ENCODE measurements at places on chromosomes 1 and 21.

DNA sequence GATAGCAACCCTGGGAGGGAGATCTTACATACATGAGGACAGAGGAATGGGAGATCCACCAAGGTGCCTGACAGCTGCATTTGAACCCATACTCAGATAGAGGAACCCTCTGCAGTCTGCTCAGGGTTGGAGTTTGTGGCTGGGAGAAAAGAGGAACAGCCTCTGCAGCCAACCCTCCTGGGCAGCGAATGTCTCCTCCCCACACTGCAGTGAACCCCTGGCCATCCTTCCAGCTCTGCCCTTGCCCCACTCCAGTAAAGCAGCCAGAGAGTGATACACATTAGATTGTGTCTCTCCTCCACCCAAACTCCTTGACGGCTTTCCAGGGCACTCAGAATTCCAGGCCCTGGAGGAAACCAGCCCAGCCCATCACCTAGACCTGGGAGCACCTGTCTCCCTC lies 137.7 kb downstream of the RUNX1 start:
- DNase-seq, result no peak

GRCh38 chr1:22253012-22253790 lies 110.3 kb upstream of the WNT4 start:
- DNase-seq, result no peak

DNA sequence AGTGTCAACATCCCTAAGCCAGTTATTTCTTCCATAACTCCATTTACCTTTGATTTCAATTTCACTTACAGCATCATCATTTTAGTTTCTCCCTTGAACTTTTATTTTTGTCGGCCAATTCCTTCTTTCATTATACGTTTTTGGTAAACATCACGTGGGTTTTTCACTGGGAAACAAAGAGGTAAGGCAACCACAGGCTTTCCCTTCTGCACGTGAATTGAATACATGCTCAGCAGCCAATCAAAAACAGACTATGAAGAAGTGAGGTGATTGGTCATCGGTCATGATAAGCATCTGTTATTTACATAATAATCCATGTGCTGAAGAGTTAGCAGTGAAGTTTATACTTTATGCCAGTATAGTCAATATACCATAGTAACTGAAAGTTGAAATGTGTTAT lies 98.7 kb downstream of the NCAM2 start:
- DNase-seq, result no peak

GRCh38 chr1:166903232-166903631 lies 27.2 kb upstream of the TADA1 start:
- DNase-seq, result no peak

- DNase-seq, result peak; percentile 48
Observed at GRCh38 chr1:36384542-36385409, 948 bp downstream of the STK40 start.

GRCh38 chr1:119712342-119713038 lies 756 bp downstream of the PHGDH start:
- peak; percentile 58 for DNase-seq

GRCh38 chr1:46152016-46152415 lies 19.6 kb upstream of the PIK3R3 start:
- DNase-seq, result no peak

DNA sequence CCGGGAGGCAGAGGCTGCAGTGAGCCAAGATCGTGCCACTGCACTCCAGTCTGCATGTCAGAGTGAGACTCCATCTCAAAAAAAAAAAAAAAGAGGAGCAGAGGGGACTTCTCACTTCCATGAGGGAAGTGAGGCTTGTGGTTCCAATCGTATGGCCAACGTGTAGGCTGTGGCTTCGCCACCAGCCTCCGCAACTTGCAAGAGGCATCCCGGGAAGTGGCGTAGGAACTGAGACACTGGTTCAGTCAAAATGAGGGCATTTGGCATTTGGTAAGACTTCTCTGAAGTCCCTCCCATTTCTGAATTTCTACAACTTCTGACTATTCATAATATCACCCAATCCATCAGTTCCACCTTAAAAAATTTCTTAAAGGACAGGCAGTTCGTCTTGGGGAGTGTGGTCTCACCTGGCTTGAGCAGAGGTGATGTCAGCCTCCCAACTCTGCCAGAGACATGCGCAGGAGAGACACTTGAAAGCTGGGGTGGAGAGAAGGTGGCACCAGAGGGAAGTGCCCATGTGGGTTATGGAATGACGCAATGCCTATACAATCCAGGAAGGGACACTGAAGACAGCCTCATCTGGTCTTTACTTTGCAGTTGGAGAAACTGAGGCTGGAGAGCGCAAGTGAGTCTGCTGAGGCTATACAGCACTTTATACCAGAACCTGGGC lies 17.2 kb downstream of the KAZN start:
- DNase-seq, result no peak

- DNase-seq, result no peak
Observed at GRCh38 chr1:70327306-70328076, 27.0 kb downstream of the ANKRD13C start.

GRCh38 chr1:14339288-14339687 lies 259.2 kb upstream of the KAZN start:
- DNase-seq, result no peak

DNA sequence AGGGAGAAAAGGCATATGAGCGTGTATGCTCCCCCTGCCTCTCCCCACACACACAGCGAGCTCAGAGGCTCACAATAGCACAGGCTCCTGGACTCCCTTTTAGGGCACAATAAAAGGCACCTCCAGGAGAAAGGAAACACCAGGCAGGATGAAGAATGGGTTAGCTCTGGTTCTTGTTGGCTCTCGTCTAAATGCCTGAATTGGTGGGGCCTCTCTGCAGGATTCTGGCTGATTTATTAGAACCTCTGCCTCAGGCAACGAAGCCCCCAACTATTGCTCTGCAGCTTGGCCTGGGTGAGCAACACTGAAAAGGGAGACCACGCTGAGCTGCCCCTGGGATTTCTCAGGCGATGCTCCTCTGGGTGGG lies 590.9 kb upstream of the PLXNA2 start:
- no peak for DNase-seq

- DNase-seq, result no peak
Observed at GRCh38 chr21:39918558-39918957, 51.3 kb downstream of the PCP4 start.

- no peak for DNase-seq
Observed at GRCh38 chr1:101264697-101265096, 27.9 kb downstream of the S1PR1 start.

DNA sequence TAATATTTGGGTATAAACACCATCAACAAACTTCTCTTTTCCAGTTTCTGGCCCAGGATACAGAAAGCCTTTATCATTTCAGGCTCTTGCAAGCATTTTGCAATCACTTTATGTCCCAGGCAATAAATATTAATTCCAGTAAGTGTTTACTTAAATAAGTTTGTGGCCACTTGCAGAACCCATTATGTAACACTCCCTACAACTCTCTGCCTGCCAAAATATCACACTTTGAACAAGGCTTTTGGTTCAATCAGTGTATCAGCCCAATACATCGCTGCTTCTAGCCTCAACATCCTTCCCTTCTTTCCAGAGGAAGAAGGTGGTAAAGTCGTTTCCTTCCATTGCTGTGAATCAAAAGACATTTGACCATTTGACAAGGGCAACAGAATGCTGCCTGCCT lies 203.0 kb upstream of the USP25 start:
- DNase-seq, result no peak

- no peak for DNase-seq
Observed at GRCh38 chr1:12229386-12229834, 420 bp upstream of the VPS13D start.

GRCh38 chr1:9291914-9292360 lies 757 bp upstream of the SPSB1 start:
- no peak for DNase-seq

DNA sequence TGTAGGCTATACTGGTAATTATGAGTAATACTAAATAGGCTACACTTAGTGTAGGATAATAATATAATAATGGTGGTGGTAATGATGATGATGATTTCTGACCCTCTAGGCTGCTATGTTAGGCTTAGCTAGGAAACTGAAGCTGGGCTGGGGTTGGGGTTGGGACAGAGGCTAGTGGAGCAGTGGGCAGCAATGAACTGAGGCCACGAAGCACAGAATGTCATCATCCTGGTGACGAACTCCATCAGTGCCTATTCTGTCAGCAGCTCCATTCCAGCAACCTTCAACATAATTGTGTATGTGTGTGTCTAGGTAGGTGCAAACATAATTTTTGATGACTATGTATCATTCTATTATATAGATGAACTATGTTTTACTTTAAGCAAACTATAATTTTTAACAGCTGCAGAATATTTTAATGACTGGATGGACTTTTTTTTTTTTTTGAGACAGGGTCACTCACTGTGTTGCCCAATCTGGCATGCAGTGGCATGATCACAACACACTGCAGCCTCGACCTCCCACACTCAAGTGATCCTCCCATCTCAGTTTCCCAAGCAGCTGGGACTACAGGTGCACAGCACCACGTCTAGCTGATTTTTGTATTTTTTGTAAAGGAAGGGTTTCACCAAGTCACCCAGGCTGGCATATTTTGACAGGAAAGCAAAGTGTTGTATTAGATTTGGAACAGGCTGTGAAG lies 12.9 kb upstream of the CLIC4 start:
- no peak for DNase-seq

DNA sequence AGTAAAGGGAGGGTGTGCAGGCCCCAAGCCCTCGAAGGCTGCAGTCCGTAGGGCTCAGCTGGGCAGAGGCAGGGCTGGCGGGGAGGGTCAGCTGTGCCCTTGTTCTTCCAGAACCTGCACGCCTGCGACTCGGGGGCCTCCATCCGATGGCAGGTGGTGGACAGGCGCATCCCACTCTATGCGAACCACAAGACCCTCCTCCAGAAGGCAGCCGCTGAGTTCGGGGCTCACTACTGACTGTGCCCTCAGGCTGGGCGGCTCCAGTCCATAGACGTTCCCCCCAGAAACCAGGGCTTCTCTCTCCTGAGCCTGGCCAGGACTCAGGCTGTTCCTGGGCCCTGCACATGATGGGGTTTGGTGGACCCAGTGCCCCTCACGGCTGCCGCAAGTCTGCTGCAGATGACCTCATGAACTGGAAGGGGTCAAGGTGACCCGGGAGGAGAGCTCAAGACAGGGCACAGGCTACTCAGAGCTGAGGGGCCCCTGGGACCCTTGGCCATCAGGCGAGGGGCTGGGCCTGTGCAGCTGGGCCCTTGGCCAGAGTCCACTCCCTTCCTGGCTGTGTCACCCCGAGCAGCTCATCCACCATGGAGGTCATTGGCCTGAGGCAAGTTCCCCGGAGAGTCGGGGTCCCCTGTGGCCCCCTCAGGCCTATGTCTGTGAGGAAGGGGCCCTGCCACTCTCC lies 13.6 kb upstream of the LRRC3 start:
- no peak for DNase-seq

GRCh38 chr1:93612510-93612909 lies 69.1 kb downstream of the BCAR3 start:
- no peak for DNase-seq

DNA sequence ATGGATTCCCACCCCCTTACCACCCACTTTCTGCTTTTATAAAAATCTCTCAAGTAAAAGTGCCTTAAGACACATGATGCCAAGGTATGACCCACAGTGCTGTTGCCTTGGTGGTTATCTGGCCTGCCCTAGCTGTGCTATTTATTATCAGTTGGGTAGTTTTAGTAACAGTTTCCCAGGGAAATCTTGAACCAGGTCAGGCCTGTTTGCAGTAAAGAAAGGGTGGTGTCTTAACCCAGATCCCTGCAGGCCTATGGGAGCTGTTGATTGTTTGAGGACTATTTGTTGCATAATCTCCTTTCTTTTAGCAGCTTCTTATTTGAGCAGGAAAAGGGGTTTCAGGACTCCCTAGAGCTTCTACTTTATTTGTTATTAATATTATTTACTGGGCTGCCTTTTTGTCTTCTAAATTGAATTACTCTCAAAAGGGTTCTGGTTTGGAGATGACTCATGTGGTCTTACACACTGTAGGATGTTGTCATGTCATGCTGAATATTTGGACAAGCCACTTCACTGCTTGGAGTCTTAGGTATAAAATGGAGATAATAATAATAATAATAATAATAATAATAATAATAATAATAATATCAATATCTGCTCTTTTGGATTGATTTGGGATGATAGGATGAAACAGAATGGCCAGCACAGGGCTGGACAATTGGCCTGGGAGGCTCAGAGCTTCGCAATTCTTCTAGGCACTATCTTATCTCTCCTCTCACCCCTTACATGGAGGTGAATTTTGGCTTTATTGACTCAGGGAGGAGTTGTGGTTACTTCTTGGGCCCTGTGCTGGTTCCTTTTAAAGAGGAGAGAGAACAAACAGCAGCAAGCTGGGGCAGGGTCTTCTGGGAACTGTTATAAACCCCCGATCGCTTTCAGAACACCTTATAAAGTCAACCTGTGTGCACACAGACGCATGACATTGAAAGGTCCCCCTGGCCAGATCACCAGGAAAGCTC lies 252.1 kb downstream of the PRDM2 start:
- no peak for DNase-seq

GRCh38 chr1:86052948-86053698 lies 103.4 kb downstream of the COL24A1 start:
- no peak for DNase-seq

- DNase-seq, result no peak
Observed at GRCh38 chr1:5477716-5478115, 514.5 kb downstream of the NPHP4 start.

DNA sequence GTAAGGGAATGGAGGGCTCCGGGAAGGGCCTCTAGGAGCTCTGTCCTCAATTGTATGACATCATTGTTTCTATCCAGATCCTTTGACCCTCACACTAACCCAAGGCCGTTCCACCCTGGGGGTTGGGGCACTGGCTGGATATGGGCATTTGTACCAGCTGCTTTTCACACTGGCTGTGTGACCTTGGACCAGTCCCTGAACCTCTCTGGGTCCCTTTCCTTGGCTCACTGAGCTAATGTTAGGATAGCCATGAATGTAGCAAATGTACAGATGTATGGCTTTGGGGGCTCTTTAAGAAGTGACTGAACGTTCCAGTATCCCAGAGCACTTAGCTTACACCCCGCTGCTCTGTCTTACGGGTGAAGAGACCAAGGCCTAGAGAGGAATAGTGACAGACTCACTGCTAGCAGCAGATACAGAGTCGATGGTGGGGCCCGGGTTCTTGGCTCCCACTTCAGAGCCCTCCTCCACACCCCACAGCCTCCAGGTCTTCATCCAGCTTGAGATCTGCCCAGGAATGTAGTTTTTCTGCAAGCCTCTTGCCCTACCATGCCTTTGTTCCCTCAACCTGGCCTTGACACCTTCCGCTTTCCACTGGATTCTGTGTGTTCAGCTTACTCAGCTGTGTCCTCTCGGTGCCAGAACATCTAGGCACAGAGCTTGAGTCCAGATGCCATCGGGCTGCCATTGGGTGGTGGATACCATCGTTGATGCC lies 14.6 kb upstream of the UBL4B start:
- DNase-seq, result no peak

GRCh38 chr1:228286505-228287417 lies 78.9 kb downstream of the OBSCN start:
- DNase-seq, result no peak

DNA sequence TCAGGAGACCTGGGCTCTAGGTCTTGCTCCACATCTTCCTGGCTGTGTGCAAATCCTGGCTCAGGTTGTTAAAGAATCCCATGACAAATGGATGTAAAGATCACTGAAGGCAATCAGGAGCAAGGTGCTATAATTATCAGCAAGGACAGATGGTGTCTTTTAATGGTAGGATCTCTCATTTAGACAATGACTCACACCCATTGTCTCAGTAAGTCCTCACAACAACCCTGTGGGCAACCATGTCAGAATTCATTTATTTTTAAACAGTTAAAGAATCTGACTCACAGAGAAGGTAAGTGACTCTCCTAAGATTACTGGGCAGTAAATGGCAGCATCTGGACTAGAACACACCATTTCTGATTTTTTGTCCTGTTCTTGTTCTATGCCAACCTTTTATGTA lies 32.8 kb downstream of the RNASEL start:
- no peak for DNase-seq

Data from NCI-H2107 (cell line).